ENCODE measurements at places on chromosomes 2 and 18.

GRCh38 chr2:31260870-31261269 is 26.9 kb downstream of the EHD3 start:
- no peak overlapping the region for H3K27ac ChIP-seq
- H3K36me3 ChIP-seq, result no peaks in the 10 kb centered on the region
- no peak overlapping the region for H3K4me3 ChIP-seq
- no peaks in the 10 kb centered on the region for H3K4me1 ChIP-seq

- no peaks in the 10 kb centered on the region for H3K27me3 ChIP-seq
- peaks cover 48% of the 10 kb centered on the region for H3K4me1 ChIP-seq
- no peaks in the 10 kb centered on the region for H3K36me3 ChIP-seq
- no peak for DNase-seq
These were observed 162.5 kb upstream of the RPRM start for GRCh38 chr2:153641046-153641445.

DNA sequence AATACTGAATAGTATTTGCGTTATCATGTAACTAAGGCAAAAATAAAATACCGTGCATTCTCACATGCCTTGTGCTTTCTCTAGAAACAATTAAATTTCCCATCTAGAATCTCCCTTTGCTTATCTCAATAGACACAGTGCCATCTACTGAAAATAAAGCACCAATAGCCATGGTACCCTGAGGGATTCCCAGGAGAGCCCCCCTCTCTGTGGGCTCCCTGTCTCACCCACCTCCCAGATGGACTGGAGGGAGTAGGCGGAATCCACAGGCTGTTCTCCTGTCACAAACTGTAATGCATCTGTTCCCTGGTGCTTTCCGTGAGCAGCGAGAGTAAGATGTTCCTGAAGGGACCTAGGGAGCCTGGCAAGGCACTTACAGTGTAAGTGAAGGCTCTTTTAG is 112.4 kb upstream of the UPP2 start:
- H3K27ac ChIP-seq, result no peak overlapping the region
- H3K36me3 ChIP-seq, result no peaks in the 10 kb centered on the region
- no peak overlapping the region for H3K4me3 ChIP-seq
- no peaks in the 10 kb centered on the region for H3K4me1 ChIP-seq
- H3K27me3 ChIP-seq, result no peaks in the 10 kb centered on the region
- no peak for DNase-seq

- H3K27me3 ChIP-seq, result no peaks in the 10 kb centered on the region
- no peaks in the 10 kb centered on the region for H3K36me3 ChIP-seq
- peak; percentile 9 for DNase-seq
- no peaks in the 10 kb centered on the region for H3K4me1 ChIP-seq
- H3K27ac ChIP-seq, result no peak overlapping the region
These were observed 563.9 kb downstream of the DCC start for GRCh38 chr18:52903857-52904256.

GRCh38 chr2:62511636-62512035 is 5.6 kb upstream of the TMEM17 start:
- H3K36me3 ChIP-seq, result no peaks in the 10 kb centered on the region
- H3K27ac ChIP-seq, result no peak overlapping the region
- H3K27me3 ChIP-seq, result no peaks in the 10 kb centered on the region
- H3K4me3 ChIP-seq, result no peak overlapping the region

DNA sequence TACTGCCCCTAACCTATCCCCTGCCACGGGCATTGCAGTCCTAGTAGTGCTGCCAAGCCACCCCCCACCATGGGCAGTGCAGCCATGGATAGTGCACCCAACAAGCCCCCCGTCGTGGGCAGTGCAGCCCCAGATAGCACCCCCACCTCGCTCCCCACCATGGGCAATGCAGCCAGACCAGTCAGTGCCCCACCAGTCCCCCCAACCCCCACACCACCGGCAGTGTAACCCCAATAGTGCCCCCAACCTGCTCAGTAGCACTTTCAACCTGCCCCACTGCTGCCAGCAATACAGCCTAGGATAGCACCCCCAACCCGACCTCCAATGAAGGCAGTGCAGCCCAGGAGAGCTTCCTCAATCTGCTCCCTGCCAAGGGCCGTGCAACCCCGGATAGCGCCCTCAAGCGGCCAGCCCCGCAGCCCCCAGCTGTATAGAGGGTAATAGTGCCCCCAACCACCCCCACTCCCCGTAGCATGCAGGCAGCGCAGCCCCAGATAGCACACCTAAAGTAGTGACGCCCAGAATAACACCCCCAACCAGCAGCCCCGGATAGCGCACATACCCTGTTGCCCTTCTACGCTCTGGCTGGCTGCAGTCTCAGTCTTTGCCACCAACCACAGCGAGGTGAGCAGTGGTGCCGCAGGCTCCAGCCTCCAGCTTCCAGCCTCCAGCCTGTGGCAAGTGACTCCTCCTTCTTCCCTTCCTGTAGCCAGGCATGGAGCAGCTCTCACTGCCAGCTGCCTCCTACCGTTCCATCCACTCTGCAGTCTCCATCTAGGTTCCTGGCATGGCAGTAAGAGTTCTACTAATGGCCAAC is 45.4 kb upstream of the ANKRD62 start:
- H3K27me3 ChIP-seq, result peaks cover 21% of the 10 kb centered on the region
- no peaks in the 10 kb centered on the region for H3K4me1 ChIP-seq

- no peaks in the 10 kb centered on the region for H3K4me1 ChIP-seq
- peak; percentile 12 for DNase-seq
- H3K27me3 ChIP-seq, result no peaks in the 10 kb centered on the region
- no peak overlapping the region for H3K4me3 ChIP-seq
- no peak overlapping the region for H3K27ac ChIP-seq
- H3K36me3 ChIP-seq, result no peaks in the 10 kb centered on the region
These were observed 31.7 kb downstream of the HRH4 start for GRCh38 chr18:24491927-24492834.

Measured in DND-41 (cell line).